NCI-H146 (cell line): ENCODE measurements at places on chromosomes 7 and 10.

DNA sequence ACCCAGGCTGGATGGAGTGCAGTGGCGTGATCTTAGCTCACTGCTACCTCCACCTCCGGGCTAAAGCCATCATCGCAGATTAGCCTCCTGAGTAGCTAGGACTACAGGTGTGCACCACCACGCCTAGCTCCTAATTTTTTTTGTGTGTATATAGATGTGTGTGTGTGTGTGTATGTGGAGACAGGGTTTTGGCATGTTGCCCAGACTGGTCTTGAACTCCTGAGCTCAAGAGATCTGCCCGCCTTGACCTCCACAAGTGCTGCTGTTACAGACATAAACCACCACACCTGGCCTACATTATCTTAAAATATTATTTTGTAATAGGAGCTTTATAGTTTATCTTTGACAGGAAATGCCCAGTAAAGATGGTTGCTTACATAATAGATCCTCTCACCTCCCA lies 25.0 kb downstream of the FOXP2 start:
- DNase-seq = no peak

GRCh38 chr7:91397096-91397495 lies 132.9 kb downstream of the FZD1 start:
- no peak for DNase-seq

- DNase-seq = no peak
Observed at GRCh38 chr7:64562256-64562625, 630 bp downstream of the ZNF680 start.

DNA sequence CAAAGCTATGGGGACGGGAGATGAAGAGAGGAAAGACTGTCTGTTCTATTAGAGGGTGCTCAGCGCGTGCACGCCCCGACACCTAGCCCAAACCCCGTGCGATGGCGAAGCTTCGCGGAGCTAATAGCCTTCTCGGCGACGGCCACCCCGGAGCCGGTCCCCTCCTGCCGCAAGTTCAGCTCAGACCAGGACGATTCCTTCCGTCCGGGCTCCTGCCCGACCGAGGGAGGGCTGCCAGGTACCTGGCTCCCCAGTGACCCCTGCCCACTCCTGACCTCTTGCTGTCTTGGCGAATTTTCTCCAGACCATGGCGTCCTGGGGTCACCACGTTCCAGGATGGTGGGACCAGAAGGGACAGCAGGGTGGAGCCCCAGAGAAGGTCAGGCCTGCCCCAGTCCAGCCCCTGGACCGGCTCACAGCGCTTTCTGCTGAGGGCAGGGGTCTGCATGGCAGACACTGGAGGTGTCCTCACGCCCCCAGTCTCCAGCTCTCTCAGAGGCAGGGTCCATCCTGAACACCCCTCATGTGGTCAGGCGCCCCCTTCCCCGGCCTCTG lies 36.7 kb downstream of the UNCX start:
- DNase-seq = no peak

DNA sequence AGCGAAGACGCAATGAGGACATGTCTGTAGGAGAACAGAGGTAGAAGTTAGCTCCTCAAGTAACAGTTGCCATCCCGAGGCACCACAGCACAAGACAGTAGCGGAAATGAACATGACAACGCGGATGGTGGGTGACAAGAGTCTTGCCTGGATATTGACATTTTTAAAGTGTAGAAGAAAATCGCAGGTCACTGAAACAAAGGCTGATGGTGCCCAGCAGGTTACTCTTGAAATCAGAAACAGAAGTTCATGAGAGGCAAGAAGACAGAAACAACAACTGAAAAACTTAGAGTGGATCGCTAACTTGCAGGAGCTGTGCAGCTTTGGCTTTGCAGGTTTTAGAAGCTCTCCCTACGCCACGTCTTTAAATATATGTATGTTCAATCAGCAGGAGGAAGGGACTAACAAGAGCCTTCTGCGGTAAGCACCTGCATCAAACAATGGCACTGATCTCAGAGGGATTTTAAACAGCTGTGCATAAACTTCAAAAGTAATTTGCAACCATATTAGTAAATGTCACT lies 1.8 kb downstream of the PRKCQ start:
- no peak for DNase-seq

GRCh38 chr10:122531939-122532338 lies 28.6 kb upstream of the DMBT1 start:
- peak; percentile 46 for DNase-seq

GRCh38 chr10:17673471-17674061 lies 29.6 kb downstream of the STAM start:
- DNase-seq = no peak

- no peak for DNase-seq
Observed at GRCh38 chr7:82566752-82567151, 123.2 kb upstream of the CACNA2D1 start.

DNA sequence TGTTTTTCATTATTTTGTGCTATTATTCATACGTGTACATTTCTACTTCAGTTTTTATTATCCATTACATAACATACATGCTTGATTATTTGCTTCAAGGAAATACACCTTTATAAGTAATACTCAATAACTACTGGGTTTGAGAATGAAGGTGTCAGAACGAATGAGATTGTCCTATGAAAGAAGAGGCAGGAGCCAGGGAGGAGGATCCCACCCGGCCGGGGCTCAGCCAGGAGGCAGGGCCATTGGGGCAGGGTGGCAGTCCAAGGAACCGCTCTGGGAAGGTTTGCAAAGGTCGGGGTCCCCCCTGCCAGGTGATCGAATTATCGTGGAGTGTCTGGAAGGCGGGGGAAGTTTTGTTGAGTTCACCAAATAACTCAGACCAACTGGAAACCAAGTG lies 9.1 kb downstream of the TRIM56 start:
- DNase-seq = no peak

DNA sequence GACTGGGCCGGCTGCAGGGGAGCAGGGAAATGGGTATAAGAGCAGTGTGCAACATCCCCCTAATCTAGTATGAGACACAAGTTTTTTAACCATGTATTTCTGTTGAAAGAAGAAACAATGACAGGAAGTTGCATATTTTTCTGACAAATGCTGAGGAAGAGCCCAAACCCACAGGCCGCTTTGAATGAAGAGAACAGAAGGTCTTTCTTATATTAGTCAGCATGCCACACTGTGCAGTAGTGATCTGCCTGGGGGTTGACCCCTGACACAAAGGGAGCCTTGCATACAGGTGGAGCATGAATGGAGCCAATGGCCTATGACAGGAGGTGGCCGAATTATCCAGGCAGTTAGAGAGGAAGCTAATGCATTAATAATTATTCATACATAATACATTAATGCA lies 518.3 kb downstream of the PLXDC2 start:
- no peak for DNase-seq

GRCh38 chr10:125164421-125164820 lies 4.1 kb upstream of the CTBP2 start:
- no peak for DNase-seq

DNA sequence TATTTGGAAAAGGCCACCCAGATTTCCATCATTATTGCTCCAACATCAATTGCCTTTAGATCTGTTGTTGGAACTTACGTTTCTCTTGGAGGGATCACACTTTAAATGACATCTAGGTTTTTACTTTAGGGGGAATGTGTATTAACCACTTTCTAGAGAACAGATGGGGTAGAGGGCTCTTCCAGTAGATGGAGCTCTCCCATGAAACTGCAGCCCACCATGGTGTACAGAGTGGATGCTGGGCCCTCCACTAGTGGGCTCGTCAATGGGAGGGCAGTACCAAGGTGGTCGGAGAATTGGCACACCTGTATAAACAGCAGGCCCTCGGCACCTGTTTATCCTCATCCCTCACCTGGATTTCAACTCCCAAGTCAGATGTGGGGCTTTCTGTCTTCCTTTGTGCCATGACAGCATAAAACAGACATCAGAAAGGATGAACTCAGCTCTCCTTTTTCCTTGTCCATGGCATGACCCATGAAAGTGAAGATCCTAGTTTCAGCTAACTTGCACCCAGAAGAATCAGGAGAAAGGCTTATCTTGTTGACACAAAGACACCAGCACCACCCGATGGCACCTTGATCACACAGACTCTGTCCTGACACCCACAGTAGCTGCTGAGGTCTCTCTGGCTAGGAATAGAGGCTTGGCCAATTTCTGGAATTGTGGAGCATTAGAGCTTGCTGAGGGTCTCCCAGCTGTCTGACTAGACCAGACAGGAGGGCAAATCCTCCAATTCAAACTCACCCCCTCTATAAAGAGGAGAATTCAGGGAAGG lies 150.5 kb downstream of the CYP26A1 start:
- DNase-seq = peak; percentile 4

GRCh38 chr10:73970845-73971244 lies 27.1 kb upstream of the VCL start:
- DNase-seq = no peak

DNA sequence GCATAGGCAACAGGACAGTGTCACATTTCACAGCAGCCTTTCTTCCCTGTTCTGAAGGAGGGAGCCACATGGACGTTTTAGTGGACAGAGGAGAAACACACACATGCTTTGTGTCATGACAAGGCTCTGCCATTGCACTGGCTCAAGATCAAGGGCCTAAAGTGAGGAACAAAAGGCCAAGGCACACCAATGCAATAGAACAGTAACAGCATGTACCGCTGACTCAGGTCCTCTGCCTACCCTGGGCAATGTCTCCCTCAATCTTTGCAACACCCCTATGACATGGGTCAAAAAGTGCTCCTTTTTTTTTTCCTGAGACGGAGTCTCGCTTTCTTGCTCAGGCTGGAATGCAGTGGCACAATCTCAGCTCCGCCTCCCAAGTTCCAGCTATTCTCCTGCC lies 57.8 kb upstream of the SDK1 start:
- DNase-seq = peak; percentile 21

DNA sequence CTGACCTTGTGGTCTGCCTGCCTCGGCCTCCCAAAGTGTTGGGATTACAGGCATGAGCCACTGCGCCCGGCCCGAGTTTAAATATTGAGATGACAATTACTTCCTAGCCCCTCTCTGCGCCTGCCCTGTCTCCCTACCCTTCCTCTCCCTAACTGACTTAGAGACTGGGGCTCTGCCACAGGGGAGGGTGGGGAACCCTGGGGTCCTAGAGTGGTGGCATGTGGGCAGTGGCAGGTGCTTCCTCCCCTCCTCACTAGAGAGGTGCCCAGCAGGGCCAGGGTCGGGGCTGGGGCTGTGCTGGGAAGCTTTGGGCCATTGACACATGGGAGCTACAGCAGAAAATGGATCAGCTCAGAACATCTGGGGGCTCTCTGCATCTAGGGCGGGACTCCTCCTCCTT lies 7.0 kb upstream of the ACHE start:
- no peak for DNase-seq

DNA sequence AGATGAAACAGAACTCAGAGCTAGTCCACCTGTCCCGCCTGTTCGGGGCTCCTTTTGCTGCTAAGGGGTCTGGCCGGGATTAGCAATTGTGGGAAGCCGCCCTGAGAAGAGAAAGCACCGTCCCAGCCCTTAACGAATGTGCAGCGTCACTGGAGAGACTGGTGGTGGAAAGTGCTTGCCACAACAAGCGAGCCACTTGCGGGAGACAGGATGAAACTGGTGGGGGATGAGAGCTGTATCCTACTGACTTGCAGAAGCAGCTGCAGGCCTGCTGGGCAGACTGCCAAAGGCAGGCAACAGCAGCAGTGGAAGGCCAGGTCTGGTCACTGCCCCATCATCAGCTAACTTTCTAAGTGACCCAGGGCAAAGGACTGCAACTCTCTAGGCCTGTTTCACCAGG lies 95.4 kb downstream of the FAM53B start:
- DNase-seq = peak; percentile 85

- no peak for DNase-seq
Observed at GRCh38 chr7:43481902-43482678, 100.8 kb upstream of the STK17A start.

DNA sequence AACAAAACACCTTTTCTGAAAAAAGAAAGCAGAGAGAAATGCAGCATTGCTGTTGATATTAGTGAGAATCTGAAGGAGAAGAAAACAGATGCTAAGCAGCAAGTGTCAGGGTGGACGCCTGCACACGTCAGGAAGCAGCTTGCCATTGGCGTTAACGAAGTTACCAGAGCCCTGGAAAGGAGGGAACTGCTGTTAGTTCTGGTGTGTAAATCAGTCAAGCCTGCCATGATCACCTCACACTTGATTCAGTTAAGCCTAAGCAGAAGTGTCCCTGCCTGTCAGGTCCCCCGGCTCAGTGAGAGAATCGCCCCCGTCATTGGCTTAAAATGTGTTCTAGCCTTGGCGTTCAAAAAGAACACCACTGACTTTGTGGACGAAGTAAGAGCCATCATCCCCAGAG lies 6.4 kb downstream of the RPP38 start:
- DNase-seq = no peak

GRCh38 chr10:36778651-36779050 lies 346.7 kb upstream of the ANKRD30A start:
- no peak for DNase-seq

DNA sequence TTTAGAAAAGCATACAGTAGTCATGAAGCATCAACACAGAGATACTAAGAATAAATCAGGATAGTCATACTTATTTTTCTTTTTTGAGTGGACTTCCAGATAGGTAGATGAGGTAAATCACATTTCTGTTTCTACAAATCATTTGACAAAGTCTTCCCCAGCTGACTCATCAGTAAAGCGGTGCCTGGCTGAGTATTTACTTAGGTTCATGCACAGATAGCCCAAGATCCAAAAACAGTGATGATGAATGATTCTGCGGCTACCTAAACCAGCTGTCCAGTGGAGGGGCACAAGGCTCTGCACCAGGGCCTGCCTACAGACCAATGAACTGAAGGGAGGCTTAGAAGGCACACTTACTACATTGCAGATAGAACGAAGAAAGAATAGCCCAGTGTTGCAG lies 113.1 kb downstream of the PARP12 start:
- no peak for DNase-seq

DNA sequence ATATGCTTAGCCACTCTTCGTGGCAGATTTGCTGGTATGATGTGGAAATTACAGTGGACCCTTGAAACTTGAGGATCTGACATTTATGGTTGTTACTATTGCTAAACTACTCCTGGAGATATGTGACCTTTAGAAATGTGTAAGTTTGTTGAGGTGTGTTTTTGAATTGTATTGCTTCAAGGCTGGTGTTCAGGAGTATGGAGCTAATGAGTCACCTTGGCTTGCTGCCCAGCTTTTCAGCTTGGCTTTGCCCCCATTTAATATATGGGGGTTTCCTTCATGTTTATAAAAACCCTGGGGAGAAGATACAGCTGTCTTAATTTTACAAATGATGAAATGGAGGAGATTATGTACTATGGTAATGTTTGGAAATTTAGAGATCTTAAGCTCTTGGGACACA lies 11.6 kb downstream of the HBP1 start:
- DNase-seq = no peak

GRCh38 chr7:141202535-141202934 lies 128.7 kb downstream of the TMEM178B start:
- no peak for DNase-seq

DNA sequence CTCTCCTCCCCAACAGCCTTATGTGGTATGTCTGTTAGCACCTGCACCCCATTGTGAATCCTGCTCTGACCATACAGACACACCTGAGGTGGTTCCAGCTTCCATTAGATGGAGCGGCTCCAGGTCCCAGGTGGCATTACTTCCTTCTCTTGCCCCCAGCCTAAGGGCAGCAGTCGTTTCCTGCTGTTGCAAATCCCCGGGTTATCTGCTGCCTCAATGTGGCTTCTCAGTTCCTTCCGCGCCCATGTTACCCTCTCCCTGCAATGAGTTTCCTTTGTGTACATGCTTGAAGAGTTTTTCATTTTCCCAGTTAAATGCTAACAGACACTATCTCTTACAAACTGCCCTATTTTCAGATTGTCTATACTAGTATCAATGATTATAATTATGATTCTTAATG lies 62.8 kb upstream of the PRKCQ start:
- DNase-seq = no peak

- no peak for DNase-seq
Observed at GRCh38 chr10:62451611-62451975, 77.4 kb downstream of the ZNF365 start.
